ENCODE measurements at places on chromosomes 2 and 18.
A peak's percentile ranks its signal among the peaks of the same experiment; 100 is the strongest.

- no peak for DNase-seq
Observed at GRCh38 chr2:99032786-99033185, 96.8 kb upstream of the CRACDL start.

DNA sequence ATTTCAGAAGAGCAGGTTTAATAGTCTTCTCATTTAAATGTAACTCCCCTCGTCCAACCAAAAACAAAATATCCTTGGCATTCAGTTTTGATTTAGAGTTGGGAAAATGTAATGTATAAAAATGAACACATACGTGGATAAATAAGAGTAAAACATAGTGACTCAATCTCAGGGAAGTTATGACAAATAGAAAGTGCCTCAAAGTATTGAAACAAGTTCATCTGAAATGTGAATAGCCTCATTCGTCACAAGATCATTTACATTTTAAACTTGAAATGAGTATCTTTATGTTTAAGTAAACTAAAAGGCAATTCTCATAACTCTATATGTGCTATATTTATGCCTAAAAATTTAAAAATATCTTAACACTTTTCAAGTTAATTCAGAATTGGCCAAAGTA is 122.2 kb upstream of the SMAD7 start:
- no peak for DNase-seq

GRCh38 chr2:157874348-157874747 is 1.8 kb downstream of the ACVR1 start:
- DNase-seq = no peak

- DNase-seq = no peak
Observed at GRCh38 chr2:222039821-222040220, 259.0 kb downstream of the PAX3 start.

DNA sequence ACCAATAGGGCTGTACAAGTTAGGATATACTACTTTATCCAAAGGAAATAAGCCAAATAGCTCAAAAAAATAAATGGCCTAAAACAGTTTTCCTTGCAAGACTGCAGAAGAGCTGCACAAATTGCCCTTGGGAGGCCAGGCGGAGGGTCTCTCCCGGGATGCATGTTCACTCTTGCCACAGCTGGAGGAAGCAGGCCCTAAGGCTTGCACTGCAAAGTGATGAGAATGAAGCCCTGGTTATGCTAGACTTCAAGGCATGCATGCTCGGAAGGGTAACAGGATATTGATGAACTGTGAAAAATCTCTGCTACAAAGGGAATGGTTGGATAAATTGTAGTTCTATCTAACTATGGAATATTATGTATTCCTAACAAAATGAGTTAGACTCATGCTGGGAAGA is 27.5 kb upstream of the LDLRAD4 start:
- no peak for DNase-seq

DNA sequence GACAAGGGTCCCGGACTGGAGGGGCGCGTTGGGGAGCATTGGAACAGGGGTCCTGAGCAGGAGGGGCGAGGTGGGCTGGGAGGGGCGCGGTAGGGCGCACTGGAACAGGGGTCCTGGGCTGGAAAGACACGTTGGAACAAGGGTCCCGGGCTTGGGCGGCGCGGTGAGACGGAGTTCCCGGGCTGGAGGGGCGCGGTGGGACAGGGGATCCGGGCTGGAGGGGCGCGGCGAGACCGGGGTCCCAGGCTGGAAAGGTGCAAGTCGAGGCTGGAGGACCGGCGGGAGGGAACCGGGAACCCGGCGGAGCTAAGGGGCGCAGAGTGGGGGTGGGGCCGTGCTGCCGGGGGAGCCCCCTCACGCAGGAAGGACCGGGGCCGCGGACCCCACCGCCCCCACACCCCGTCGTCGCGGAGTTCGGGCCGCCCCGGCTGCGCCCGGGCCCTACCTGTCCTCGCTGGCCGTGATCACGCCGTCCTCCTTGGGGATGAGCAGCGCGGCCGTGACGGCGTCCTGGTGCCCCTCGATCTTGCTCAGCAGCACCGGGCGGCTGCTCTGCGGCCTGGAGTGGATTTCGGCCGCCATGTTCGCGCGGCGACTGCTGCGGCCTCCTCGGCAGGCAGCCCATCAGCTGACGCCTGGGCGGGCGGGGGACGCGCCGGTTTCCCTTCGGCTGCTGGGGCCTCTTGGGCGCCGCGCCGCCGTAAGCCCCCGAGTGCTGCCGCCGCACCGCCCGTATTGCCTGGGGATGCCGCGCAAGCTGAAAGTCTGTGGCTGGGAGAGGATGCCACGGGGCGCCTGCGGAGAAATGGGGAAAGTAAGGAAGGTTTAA is at the start of gene WDFY1:
Gene WDFY1, minus strand, starts transcription at position 633 of the 829 bp plus-strand sequence. Its CDS starts 51 bp downstream, at position 582.
- peak; percentile 93 for DNase-seq
